ENCODE measurements at places on chromosomes 6 and 20.

GRCh38 chr6:13450628-13451027, 36.8 kb downstream of the GFOD1 start:
- DNase-seq: no peak

GRCh38 chr20:53579581-53580375, 13.9 kb downstream of the ZNF217 start:
- DNase-seq: no peak

- no peak for DNase-seq
Observed at GRCh38 chr6:23268348-23268747, 699.0 kb downstream of the HDGFL1 start.

DNA sequence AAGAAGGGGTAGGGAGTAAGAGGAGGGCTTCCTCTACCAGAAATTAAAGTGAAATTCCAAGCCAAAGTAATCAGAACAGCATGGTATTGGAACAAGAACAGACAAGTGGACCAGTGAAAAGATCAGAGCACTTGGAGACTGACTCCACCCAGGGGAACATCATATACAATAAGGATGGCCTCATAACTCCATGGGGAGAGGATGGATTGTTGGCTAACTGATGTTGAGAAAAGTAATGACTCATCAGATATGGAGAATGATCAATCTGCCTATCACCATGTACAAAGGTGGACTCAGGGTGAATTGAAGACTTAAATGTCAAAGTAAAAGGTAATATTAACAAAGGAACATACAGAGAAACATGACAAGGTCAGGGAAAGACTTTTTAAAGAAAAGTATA, 12.8 kb downstream of the SLC22A3 start:
- no peak for DNase-seq

GRCh38 chr20:20729563-20729962, 17.1 kb upstream of the RALGAPA2 start:
- DNase-seq: no peak

- no peak for DNase-seq
Observed at GRCh38 chr20:40638414-40638813, 50.6 kb downstream of the MAFB start.

DNA sequence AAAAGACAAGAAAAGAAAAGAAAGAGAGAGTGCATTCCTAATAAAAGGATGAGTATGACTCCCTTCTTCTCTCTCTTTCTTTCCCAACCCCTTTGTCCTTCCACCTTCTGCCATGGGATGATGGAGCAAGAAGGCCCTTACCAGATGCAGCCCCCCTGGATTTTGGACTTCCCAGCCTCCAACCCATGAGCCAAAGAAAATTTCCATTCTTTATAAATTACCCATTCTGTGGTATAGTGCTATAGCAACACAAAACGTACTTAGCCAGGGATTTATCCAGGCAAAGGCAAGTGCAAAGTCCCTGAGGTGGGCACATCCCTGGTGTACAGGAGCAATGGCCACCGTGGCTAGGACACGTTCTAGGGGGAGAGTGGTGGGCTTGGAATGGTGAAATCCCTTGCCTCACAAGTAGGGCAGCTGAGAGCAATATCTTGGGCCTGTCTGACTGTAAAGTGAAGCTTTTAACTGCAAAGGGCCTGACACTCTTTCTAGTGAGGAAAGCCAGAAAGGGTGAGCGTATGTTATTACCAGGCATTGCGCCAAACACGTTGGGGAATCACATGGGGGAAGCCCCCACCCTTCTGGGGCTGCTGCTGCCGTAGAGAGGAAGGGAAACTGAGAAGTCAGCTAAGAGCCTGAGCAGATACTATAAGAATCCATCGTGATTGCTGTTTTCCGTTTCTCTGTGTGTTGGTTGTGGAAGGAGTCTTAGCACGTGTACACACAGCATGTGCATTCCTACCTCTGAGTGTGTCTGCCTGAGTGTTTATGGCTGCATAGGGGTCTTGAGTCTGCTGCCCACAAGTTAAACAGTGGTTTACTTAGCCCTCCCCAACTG, 50.7 kb upstream of the SIRPA start:
- DNase-seq: peak; percentile 27

- no peak for DNase-seq
Observed at GRCh38 chr6:111692327-111693164, 86.9 kb upstream of the TRAF3IP2 start.

DNA sequence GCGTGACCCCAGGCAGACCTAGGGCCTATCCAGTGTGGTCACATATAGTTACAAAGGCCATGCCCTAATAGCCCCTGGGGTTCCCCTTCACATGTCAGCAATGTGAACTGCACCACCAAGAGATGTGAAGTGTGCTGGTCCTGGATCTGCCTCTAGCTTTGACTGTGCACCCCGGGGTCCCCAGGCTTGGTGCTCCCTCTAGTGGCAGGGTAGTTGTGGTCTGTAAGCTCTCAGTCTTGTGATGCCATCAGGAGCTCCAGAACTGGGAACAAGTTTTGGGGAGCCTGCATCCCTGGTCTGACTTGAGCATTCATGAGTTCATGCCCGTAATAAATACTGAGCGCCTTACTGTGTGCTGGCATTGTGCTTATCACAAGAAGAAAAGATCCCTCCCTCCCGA, 143.4 kb downstream of the DHX35 start:
- DNase-seq: no peak

DNA sequence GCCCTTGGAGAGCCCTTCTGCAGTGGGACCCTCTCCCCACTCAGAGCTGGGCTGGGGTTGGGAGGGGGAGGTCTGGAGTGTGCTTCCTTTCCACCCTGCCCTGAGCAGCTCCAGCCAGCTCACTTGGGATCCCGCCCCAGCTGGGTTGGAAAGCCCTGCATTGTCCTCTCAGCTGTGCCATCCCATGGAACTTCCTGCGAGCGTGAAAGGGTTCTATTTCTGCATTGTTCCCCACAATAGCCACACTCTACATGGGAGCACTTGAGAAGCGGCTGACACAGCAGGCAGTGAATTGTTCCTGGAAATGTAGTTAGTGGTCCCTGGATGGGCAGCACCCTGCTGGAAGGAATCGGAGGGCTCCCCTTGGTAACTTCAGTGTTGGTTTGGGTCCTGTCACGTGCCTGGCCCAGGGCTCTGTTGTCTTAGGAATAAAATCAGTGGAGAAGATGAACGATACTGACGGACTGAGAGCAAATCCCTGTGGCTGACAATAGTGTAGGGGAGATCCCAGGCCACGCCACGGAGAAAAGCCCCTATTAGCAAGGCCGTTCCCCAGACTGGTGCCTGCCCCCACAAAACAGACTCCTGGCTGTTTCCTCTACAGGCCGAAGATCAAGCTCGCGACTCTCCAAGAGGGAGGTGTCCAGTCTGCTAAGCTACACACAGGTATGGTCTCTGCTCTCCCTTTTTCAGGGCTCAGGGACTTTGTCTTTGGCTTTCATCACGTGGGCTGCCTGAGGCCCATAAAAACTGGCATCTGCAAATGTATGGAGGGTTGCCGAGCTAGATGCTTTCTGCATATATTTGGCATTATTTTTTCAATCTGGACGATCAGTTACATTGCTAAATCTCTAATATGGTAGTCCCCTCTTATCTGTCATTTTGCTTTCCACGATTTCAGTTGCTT, 18.8 kb downstream of the DNMT3B start:
- no peak for DNase-seq

DNA sequence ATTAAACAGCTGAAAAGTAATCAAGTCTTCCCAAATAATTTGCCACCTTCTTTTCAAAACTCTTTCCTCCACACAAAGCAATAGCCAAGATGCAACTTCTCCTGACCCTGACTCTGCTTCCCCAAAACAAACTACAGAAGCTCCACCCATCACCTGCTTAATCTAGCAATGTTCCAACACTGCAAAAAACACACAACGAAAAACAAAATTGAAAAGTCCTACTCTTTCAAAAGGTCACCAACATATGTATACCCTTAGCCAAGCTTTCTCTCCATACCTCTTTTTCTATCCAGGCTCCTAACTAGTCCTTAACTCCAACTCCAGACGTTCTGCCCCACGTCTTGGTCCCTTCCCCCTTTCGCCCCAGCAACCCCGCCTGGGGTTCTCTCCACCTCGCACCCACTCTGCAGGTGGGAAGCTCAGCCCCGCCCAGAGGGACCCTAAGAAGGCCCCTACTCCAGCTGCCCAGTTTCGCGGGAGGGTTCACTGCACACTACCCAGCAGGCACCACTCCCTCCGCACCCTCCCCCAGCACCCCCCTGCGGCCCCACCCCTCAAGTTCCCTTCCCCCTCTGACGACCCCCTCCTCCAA, 717 bp downstream of the CSNK2A1 start:
- DNase-seq: no peak

Data from KG1 (cell line).